Stimulated activated CD8-positive, alpha-beta memory T cell treated with anti-CD3 and anti-CD28 coated beads, Interleukin-4, amount 100 ng/mL, for 48 hours (primary cell): ENCODE measurements at places on chromosomes 3 and 15.
A peak's percentile ranks its signal among the peaks of the same experiment; 100 is the strongest.

GRCh38 chr3:127091376-127091775, 101.6 kb upstream of the PRR23E start:
- no peak for DNase-seq

GRCh38 chr3:50474717-50475116, 28.7 kb downstream of the CACNA2D2 start:
- no peak for DNase-seq

DNA sequence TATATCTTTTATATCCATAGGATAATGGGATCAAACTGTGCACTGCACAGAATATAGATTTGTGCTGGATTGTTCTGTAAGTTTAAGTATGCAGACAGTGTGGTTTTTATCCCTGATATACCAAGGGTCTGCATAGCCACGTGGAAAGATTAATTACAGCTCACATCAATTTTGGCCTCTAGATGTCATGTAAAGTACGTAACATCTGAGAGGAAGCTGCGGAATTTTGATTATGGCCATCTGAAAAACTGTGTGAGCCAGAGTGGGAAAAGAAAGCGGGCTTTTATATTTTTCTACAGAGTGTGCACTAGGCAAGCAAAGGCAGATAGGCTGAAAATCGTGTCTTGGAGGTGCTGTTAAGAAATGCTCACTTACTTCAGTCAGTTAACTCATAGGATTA, 562.7 kb downstream of the GBE1 start:
- DNase-seq, result no peak

DNA sequence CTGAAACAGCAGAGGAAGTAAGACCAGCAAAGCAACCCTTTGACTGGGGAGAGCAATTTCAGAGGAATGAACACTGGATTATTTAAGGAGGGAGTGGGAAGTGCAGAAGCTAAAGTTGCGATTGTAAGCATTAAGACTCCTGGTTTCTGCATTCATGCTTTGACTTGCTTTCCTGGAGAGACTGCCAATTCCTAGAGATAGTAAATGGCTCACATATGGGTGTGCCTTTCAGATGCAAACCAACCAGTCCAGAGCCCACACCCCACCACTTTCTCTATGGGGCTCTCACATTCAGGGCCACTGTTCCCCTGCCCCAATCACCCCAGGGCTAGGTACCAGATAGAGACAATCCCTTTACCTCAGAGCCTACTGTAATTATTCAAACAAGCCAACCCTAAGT, 200.9 kb upstream of the EIF1B start:
- no peak for DNase-seq

GRCh38 chr3:193744822-193745684, 152.0 kb downstream of the OPA1 start:
- DNase-seq, result no peak

DNA sequence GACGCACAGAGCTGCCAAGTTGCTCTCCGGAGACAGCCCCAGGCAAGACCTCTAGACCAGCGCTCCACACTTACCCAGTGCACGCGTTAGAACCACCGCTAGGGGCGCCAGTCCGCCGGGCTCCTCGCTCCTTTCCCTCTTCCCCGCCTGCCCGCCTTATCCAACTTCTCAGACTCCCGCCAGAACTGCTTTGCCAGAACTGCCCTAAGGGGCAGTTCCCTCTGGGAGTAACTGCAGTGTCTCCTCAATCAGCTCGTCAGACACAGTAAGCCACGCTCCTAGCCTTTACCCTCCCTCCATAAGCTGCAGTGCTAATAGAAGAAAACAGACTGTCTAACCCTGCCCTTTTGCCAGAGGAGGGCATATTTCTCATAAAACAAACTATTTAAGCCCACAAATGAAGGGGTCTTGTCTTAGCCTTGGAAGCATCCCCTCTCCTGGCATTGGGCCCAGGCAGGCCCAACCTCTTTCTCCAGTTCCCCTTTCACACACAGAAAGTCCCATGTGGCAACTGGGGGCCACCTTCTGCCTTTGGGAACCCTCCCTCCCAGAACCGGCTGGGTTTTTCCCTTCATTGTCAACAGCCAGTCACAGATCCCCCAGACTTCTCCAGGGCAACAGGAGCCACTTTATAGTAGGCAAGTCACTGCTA, 3.7 kb downstream of the BMF start:
- DNase-seq, result peak; percentile 92

GRCh38 chr3:140434261-140434905, 243.5 kb upstream of the TRIM42 start:
- DNase-seq, result no peak

DNA sequence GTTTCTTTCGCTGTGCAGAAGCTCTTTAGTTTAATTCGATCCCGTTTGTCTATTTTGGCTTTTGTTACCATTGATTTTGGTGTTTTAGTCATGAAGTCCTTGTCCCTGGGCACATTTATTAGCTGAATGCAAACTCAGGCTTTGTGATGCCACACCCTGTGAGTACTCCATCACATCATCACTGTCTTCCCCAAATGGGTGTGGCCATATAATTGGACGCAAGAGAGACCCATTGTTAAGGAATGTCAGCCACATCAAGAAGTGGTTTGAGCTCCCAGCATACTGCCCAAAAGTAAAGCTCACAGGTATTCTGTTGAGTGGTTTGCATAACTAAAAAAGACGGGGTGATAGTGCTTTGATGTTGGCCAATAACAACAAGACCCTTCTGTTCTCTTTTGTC, 245.7 kb downstream of the SV2B start:
- DNase-seq, result no peak

DNA sequence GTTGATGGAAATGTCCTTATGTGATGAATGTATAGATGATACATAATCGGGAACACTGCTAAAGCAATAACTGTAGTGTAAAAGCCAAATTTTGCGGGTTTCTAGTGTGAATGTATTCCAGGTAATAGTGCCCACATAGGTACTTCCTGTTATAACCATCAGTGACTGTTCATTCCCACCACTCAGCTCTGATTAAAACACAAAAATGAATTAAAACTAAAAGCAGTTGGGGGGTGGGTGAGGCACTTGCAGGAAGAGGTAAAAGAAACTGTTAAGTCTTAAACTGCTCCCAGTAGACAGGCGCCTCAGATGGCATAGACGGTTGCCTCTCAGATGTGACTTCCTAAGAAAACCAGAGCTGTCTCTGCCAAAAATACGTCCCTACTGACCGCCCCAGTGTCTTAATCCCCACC, 893 bp upstream of the MTHFS start:
- DNase-seq, result peak; percentile 41
